ENCODE measurements at places on chromosomes 1 and 21. TPM values are rescaled to one million over a fixed set of nuclear protein-coding genes. Genes with fewer than 3 reads are reported as not detected.

DNA sequence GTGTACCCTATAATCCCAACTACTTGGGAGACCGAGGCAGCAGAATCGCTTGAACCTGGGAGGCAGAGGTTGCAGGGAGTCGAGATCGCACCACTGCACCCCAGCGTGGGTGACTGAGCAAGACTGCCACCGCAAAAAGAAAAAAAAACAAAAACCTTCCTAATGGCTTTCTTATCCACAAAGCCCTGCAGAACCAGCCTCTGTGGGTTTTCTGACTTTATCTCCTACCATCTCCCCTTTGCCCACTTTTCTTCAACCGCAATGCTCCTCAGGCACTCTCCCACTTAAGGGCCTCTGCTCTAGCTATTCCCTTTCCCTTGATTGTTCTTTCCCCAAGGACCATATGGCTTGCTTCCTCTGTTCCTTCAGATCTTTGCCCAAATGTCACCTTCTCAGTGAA is 67.9 kb upstream of the PUM1 start:
- no peak for DNase-seq

- DNase-seq, result no peak
Observed at GRCh38 chr1:195941314-195941713, 666.9 kb downstream of the KCNT2 start.

GRCh38 chr1:90721210-90722194 is 4.4 kb upstream of the BARHL2 start:
- DNase-seq, result peak; percentile 86

- no peak for DNase-seq
Observed at GRCh38 chr1:44515416-44515815, 110.4 kb downstream of the RNF220 start.

DNA sequence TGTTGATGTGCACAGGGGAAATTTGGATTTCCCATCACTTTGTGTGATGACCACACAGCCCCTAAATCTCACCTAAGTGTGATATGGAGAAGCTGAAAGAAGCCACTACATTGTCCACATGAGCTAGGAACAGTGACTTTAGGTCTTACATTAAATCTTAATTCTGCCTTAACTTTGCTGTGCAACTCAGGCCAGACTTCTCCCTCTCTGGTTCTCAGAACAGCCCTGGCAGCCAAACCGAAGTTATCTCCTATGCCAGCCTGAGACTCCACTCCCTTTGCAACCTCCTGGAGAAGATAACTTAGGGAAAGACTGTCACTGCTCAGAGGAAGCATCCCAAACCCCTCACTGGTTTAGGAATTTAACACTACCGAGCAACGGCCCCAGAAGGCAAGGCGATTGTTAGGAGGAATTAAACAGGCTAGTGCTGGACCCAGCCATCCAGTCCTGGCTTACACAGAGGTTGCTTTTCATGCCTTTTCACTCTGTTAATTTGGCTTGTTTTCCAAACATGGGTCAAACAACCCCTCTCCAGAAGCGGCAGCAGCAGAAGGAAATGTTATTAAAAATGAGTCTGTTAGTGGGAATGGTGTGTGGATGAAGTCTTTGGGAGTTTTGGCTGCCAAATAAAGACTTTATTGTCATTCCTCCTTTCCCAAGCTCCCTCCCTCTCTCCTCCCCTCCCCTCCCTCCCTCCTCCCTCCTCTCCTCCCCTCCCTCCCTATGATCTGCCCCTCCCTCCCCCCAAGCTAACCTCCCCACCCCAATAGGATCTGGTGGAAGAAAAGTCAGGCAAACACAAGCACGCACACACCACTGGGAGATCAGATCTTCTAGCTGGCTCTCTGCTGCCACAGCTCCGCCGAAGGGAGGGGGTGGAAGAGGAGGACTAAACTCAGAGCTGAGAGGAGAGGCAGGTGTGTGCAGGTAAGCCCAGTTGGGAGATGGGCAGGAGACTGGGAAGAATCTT is at the start of gene PRELP:
Gene PRELP (plus strand): TSS at position 795 of the 970 bp plus-strand sequence. CDS start 7,379 bp downstream, outside the sequence.
- no peak for DNase-seq

NUP210L gene
- not detected for total RNA-seq

Measured in Karpas-422 (cell line).